NCI-H526 (cell line): ENCODE measurements at places on chromosomes 7 and 10.
A peak's percentile ranks its signal among the peaks of the same experiment; 100 is the strongest.

DNA sequence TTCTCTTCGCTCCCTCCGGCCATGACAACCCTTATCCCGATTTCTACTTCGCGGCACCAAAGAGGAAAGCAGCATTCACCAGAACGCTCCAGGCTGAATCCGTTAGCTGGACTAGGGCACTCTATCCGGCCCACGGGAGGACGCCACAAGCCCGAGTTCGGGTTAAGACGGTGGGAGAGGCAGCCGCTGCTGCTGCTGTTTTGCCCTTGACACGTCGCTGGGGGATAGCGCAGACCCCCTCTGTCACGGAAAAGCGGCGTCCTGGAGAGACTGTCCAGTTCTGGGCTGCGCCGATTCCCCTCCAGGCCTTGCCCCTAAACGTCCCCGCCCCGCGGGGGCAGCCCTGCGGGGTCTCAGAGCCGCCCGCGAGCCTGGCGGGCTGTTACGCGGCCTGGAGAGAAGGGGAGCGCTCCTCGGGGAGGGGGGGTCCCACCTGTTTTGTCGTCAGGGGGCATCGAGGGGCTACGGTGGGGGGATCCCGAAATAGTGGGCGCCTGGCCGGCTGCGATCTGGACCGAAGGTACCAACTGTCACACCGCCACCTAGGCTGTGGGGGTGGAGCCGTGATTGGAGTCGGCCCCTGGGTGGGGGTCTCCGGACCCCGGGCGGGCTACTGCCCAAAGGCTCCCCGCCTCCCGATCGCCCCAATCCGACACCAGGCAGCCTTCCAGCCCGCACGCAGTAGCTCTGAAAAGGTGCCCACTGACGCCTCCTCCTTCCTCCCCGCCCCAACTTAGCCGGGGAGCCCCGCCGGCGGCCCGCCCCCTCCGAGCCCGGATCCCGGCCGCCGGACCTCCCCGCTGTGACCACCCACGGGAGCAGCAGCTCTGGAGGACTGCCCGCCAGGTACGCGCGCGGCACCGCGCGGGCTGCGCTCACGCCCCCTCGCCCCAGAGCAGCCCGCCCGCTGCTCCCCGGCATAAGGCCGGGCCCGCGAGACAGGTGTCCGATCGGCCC, 772 bp downstream of the SGMS1 start:
- peak; percentile 30 for DNase-seq

GRCh38 chr7:135238112-135238744, 4.6 kb downstream of the STRA8 start:
- no peak for DNase-seq

- DNase-seq, result no peak
Measured at GRCh38 chr10:79182781-79183467, 114.2 kb downstream of the ZMIZ1 start.

- DNase-seq, result no peak
Measured at GRCh38 chr7:50327443-50327842, 22.9 kb downstream of the IKZF1 start.

- peak; percentile 22 for DNase-seq
Measured at GRCh38 chr10:80535671-80536360, 1.9 kb upstream of the SH2D4B start.

DNA sequence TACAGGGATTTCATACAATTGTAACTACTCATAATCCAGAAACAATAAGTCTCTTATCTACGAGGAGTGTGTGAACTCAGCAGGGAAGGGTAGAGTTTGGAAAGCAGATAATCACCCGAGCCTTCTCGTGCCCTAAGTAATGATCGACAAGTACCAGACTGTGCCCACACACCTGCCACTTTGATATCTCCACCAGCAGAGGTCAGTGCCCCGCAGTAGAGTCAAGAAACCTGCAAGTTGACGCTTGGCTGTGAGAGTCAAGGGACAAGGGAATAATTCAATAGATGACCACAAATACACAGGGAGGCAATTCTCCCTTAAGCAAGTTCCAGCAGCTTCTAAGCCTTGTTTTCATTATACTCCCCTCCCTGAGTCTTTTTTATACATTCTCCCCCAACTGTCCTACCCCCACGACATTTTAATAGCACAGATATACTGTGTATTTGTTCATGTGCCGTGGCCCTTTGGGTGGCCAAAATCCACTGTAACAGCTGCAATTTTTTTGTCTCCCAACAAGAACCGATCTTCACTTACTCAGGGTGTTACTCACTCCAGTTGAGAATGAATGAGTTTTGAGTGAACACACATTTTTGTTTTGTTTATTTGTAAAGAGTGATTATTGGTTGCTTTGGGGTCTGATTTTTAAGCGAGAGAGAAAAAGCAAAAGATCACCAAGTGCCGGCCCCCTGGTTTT, 106.9 kb upstream of the RHEB start:
- DNase-seq, result peak; percentile 72

DNA sequence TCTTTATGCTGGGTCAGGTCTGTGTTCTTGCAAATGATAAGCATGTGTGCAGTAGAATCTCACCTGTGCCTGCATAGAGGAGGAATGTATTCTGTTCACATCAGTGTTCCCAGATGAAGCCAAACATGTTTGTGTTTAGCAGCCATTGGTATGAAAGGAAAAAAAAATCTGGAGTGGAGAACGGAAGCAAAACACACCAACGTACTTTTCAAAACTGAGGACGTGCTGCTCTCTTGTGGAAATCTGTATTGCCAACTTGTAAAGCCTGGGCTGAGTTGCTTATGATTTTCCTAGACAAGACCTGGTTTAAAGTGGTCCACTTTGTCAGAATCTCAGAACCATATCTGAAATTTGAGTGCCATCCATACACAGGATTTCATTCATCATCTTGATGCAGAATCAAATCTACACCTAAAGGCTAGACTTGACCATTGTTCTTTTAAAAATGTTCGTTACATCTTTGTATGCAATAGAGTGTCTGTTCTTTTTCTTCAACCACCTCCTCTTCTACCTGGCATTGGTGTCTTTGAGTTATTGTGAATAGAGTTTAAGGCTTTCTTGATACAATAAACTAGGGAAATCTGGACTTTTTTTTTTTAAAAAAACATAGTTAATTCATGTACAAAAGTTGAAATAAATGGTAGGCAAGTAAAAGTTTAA, 367.7 kb downstream of the PHF14 start:
- peak; percentile 74 for DNase-seq

- DNase-seq, result no peak
Measured at GRCh38 chr10:122098924-122099323, 110.0 kb downstream of the TACC2 start.

- DNase-seq, result no peak
Measured at GRCh38 chr7:30493228-30493627, 11.4 kb downstream of the GGCT start.

GRCh38 chr10:49258350-49258683, 40.7 kb upstream of the C10orf71 start:
- no peak for DNase-seq

DNA sequence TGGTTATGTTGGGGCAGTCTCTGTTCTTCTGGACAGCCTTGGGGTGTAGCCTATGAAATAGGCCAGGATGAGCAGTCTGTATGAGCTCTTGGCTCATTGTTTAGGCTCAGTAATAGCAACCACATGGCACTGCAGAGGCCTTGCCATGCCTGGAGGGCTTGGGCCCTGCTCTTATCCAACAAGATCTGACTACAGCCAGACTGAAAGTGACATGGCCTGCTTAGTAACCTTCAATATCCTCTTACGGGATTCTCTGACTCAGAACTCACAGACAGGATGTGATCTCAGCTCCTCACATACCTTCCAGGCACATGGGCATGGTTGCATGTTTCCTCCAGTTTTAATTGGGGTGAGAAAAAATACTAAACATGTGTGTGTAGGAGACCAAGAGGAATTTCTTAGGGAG, 289.3 kb downstream of the PTEN start:
- DNase-seq, result no peak

DNA sequence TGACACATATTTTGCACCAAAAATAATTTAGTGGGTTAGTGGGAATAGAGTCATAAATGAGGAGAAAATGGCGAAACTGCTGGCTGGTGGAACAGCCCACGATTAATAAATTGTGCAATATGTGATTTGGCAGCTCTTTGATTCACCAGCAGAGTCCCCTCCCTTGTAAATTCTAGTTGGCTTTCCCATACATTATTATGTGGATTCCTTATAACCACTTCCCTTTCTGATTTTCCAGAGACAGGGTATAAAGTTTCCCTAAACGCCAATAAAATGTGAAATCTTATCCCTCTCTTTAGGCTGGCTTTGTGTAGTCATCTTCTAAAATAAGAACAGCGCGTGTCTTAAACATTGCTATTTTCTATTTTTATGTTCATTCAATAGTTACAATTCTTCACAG, 149.4 kb upstream of the FERD3L start:
- no peak for DNase-seq

DNA sequence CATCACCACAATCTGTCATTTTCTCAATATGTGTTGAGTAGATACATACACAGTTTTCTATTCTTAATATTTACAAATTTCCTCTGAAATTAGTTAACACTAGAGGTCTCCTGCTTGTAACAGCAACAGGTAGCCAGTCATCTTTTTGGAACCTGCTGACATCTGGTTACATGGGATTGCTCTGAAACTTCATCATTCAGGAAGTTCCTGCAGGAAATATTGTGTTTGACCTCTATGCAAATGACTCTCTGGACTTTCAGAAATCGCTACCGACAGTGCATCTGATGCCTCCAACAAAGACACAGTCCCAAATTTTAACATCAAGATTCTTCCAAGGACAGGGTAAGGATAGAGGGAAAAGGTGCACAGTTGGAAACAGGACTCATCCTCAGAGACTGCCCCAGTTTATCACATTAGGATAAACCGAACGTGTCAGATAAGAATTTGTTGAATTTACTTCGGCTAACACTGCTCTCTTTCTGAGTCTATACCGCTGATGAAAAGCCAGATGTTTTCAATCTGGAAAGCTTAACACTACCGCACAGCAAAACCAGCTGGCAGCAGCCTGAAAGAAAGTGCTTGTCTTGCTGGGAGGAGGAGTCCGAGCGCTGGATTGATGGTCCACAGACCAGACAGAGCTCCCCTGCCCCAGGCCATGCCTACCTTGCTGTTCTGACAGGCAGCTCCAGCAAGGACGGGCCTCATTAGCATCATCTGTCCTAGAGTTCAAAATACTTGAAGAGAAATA, 633.4 kb downstream of the PARD3 start:
- DNase-seq, result peak; percentile 8

GRCh38 chr7:45568536-45569289, 5.5 kb upstream of the ADCY1 start:
- DNase-seq, result no peak

- DNase-seq, result no peak
Measured at GRCh38 chr10:122078965-122079795, 90.2 kb downstream of the TACC2 start.

DNA sequence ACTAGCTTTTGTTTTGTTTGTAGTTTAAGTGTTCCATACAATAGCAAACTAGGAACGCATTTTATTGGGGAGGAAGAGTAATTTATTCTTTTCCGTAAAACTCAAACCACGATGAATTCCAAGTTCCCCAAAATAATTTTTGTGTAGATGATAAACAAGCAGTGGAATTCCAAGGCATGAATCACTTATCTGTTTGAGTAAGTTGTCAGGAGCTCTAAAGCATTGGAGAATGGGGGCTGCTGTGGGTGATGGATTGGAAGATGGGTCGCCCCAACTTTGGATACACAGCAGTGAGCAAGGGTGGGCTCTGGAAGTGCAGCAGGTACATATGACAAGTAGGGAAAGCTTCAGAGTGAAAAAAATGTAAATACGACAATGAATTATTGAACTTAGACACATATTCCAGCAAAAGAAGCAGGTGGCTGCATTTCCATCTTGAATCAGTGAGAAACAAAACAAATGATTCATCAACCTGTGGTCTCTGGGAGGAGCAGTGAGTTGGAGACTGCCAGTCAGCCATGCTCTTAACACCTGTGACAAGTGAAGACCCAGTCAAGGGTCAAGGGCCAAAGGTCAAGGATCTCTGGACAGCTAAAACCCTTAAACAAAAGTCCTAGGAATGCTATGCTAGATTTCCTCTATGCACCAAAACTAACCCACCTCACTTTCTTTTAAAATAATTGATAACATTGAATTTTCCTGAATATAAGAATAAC, 34.2 kb upstream of the ADRB1 start:
- no peak for DNase-seq

GRCh38 chr10:88138319-88138848, 275.0 kb downstream of the PTEN start:
- DNase-seq, result no peak

DNA sequence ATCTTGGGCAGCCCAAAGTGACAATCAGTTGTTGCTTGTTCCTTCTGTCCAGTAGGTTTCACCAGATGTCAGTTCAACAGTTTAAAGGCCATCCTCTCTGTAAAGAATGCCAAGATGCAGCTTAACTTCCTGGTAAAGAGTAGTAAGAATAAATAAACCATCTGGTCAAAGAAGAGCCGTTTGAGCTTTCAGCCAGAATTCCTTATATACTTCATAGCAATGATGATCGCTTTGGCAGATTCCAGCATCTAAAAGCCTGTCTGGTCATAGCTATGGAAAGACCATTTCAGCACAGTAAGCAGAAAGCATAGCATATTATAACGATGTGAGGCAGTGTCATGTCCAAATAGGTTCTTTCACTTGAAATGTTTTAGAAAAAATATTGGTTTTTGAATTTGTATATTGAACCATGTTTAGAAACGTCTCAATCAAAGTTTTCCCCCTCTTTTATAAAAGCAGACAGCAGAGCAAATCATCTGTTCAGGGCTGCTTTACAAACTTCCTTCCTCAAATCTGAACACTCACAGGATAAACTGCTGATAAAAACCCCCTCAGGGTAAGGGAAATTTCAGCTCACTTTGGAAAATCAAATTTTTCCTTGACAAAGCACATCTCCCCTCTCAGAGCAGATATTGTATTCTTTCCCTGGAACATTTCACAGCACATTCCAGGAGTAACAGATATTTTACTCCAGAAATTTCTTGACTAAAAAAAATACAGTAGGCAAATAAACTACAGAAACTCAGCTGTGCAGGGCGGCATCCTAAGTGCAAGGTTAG, 184.1 kb downstream of the NOC3L start:
- DNase-seq, result no peak

DNA sequence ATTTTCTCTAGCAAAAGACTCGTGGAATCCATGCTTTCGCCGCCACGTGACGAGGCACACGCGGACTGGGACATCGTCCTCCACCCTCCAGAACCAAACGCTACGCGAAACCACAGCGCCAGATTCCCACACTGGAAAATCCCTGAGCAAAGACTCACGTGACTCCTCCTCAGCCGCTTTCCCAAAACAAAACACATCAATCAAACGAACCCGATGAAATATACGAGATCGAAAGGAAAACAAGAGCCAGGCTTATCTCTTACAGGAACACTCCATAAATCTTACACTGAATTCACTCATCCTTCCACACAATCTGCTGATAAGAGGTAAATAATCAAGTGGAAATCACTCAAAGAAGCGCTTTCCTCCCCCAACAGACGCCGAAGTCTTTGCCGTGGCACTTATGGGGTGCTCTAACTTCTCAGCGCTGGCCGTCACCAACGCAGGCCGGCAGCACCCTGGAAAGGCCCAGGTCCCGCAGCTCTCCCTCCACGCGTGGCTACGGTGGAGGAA, 23.8 kb downstream of the DIP2C start:
- no peak for DNase-seq

- DNase-seq, result no peak
Measured at GRCh38 chr10:3455385-3456334, 283.1 kb upstream of the PITRM1 start.

DNA sequence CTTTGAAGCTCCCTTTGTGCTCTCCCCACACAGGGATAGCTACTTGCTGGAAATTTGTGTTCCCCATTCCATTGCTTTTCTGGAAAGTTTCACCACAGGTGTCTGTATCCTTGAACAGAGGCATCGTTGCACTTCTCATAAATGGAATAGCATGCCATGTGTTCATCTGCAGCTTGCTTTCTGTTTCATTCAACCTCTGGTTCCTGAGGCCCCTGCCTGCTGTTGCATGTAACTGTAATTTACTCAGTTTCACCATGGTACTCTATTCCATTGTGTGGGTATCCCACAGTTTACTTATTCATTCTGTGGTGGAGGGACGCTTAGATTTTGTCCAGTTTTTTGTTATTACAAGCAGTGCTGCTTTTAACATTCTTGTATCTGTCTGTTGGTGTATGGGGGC, 32.0 kb downstream of the EEPD1 start:
- no peak for DNase-seq
